ENCODE measurements at places on chromosomes 12 and 14. TPM values are rescaled to one million over a fixed set of nuclear protein-coding genes. Genes with fewer than 3 reads are reported as not detected.

Gene GNB3
- 0.32 TPM for total RNA-seq

Gene PELI2
- 25.7 TPM for total RNA-seq

DNA sequence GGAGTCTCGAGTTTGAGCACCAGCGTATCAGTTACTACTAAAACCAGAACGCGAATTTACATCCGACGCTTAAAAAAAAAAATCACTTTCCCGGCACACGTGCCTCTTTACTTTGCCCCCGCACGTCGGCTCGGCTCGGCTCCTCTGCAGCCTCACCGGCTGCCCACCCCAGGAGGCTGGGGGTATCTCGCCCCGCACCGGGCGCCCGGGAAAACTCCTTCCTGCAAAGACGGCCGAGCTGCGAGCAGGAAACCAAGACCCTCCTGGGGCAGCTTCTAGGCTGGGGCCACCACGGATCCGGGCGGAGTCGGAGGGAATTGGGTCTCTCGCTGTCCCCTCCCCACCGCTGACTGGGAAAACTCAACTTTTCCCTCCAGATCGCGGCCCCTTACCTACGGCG, 610 bp downstream of the VSIG10 start:
- no peaks in the 10 kb centered on the region for H3K27me3 ChIP-seq
- no peaks in the 10 kb centered on the region for H3K36me3 ChIP-seq
- H3K4me3 ChIP-seq, result peak overlapping the region; percentile 81
- no peak for DNase-seq
- peaks cover 13% of the 10 kb centered on the region for H3K4me1 ChIP-seq

Gene TCP11L2
- total RNA-seq, result 37.7 TPM

GRCh38 chr14:32306549-32306948, 22.5 kb upstream of the AKAP6 start:
- no peaks in the 10 kb centered on the region for H3K27me3 ChIP-seq
- no peak overlapping the region for H3K27ac ChIP-seq
- DNase-seq, result no peak
- H3K4me1 ChIP-seq, result no peaks in the 10 kb centered on the region
- H3K36me3 ChIP-seq, result no peaks in the 10 kb centered on the region
